ENCODE measurements at places on chromosomes 1 and 21. TPM values are rescaled to one million over a fixed set of nuclear protein-coding genes. Genes with fewer than 3 reads are reported as not detected.
A peak's percentile ranks its signal among the peaks of the same experiment; 100 is the strongest.

- DNase-seq = peak; percentile 16
Observed at GRCh38 chr1:47262787-47263413, 30.9 kb upstream of the TAL1 start.

Gene PRR9
- polyA plus RNA-seq = not detected

DNA sequence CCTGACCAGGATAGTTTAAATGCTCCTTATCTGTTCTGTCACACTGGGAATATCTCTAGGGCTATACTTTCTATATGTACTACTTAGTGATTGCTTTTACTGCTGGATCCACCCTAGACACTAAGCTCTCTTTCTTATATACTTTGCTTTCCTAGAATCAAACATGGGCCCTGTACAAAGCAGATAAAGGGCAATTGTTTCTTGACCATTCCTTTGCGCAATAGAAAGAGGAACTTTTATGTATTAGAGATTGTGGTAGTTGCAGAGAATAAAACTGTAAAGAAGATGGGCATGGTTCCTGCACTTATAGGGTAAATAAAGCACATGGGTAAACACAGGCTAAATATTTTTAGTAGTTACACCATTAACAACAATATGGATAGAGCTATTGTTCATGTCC lies 58.8 kb downstream of the ATP6V1G3 start:
- no peak for DNase-seq

- DNase-seq = no peak
Observed at GRCh38 chr1:1020415-1021009, 592 bp downstream of the AGRN start.

Gene C1orf52
- polyA plus RNA-seq = 25.1 TPM

DNA sequence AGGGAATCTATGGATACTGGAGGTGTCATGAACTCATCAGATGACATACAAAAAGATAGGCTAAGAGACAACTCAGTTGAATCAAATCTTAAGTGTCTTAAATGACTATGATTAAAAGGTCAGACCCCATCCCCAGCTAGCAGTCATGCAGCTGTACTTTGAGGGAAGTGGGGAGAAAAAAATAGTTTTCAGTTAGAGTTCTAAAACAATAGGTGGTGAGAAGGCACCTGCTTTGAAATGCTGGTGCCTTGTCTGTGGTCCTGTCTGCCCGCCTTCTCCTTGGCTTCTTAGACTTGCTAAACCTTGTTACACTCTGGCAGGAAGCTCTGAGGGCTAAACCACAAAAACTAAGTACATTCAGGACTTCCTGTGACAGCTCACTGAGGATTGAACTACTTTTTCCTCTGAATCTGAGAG lies 15.3 kb downstream of the CD2 start:
- DNase-seq = no peak

Gene TOR1AIP2
- 23.6 TPM for polyA plus RNA-seq

DNA sequence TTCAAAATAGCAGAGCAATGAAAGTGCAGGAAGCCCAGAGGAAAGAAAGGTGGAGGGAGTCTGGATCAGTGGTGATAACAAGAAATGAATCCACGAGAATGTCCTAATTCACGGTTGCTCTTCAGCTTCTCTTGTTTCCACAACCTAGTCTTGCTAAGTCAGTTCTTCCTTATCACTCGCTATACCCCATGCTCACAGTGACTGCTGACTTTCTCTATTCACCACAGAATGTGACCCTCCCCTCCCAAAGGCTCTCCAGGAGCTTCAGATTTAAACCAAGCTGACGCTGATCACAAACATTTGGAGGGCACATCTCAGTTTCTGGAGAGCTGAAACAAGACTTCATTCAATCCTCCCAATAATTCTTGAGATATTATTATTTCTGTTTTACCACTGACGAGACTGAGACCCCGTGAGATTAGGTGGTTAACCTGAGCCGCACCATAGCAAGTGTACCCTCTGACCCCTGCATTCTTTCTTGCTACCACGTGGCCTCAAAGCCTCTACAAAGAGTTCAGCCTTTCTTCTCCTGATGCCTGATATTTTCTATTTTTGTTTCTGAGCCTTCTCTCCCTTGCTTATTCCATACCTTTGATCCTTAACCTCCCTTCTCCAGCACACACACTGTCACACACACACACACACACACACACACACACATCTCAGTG lies 10.7 kb upstream of the CCN1 start:
- DNase-seq = no peak

- no peak for DNase-seq
Observed at GRCh38 chr1:207308451-207309190, 12.9 kb upstream of the CD55 start.

DNA sequence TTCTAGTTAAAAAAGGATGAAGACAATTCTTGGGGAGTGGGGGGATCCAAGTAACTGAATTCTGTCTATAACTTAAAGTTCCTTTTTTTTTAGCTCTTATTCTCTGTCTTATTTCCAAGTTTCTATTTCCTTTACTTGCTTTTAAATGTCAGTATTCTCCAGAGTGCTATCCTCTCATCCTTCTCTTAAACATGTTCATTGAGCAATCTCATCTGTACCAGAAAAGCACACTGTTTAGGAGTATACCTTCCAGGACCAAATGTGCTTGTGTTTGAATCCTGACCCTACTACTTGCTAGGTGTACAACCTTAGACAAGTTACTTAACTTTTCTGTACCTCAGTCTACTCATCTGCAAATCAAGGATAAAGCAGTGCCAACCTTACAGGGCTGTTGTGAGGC lies 50.1 kb downstream of the AKT3 start:
- no peak for DNase-seq

Gene OR10Z1
- polyA plus RNA-seq = 0.04 TPM

DNA sequence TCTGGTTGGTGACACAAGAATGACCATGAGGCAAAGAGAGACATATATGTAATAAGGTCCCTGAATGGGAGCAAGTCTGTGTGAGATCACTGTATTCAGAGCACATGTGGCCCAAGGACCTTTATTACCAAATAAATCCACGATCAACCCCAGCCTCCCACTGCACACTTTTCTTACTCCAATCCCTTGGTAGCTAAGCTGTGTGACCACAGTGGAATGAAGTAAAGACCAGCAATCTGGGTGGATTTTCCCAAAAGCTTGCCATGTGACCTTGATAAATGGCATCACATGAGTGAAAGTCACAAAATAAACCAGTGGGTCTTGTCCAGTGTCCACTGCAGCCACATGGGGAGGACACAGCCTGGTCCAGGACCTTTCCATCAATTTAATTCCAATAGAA lies 36.7 kb upstream of the TLR5 start:
- DNase-seq = no peak
